Cortex of kidney (tissue), 1 donor: ENCODE measurements at places on chromosomes 13 and 19.

GRCh38 chr13:109271555-109272541 lies 514.5 kb downstream of the IRS2 start:
- no peak for DNase-seq

DNA sequence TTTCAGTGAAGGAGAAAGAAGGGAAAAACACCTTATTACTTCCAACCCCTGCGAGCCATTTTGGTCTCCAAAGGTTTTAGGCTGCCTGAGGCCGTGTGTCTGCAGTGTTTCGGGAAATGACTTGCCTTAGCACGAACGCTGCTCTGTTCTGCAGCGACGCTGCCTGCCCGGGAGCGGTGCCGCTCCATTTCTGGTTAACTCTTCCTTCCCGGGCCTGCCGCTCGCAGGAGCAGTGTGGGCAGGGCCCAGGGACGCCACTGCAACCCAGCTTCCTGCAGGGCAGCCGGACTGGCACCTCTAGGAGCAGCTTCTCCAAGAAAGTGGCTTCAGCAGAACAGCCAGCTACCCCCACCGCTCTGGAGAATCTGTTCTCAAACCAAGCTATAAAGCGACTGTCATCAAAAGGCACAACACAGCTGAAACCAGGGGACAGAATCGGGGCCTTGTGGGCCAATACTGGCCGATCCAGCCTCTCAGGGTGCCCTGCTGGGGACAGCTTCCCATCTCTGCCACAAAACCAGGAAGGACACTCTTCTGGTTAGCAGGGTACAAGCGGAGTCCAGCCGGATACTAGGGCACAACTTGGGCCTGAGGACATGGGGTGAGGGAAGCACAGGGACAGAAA lies 72.2 kb downstream of the KCTD15 start:
- DNase-seq, result no peak

- no peak for DNase-seq
Measured at GRCh38 chr19:12545267-12545666, 6.0 kb downstream of the ZNF564 start.

DNA sequence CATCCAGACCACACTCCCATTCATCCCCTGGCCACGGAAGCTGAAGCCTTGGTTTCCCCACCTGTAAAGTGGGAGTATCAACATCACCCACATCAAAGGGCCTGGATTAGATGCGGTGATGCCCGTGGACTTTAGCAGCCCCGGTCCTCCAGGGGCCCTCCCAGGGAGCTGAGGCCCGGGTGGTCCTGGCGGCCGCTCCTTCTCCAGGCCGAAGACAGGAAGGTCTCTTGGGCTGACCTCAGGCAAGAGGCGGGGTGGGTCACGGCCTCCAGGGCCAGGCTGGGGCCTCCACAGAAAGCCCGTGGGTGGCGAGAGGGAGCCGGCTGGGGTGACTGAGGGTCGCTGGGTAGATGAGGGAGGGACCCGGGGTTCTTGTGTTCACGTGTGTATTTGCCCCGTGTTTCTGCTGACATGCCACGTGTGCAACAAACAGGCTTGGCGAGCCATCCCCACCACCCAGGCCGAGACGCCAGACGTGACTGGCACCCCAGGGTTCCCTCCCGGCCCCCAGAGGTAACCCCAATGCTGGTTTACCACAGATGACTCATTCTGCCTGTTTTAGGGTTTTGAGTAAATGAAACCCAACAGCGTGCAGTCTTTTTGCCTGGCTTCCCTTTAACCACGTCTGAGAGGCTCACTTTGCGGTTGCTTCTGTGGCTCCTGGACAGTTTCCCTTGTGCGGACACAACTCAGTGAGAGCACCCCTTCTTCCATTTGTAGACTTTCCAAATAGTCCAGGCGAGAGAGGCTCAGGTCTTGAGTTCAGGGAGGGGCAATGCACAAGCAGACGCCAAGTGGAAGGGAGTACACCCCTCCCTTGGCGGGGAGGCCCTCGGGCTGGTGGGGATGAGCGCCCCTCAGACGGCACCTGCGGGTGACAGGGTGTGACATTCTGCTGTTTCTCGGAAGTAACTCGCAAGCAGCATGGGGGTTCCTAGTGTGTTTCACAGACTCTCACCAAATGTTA lies 42.9 kb downstream of the C13orf46 start:
- DNase-seq, result no peak

- no peak for DNase-seq
Measured at GRCh38 chr13:92197669-92198068, 799.2 kb downstream of the GPC5 start.

DNA sequence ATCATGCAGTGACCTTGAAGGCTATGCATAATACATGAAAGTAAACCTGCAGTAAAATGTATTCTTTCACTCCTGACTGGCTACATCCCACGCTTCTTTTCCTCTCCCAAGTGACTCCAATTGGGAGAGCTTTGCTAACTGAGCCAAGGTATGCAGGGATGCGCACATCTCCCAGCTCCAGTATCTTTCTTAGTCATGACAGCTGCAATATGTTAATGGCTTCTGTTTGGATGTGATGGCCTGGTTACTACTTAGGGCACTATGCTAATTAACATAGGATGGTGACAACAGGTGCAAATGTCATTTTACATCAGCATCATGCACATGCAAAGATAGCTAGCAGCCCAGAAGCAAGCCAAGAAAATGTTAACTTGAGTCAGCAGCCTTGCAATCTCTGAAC lies 134.7 kb downstream of the POU4F1 start:
- DNase-seq, result no peak

DNA sequence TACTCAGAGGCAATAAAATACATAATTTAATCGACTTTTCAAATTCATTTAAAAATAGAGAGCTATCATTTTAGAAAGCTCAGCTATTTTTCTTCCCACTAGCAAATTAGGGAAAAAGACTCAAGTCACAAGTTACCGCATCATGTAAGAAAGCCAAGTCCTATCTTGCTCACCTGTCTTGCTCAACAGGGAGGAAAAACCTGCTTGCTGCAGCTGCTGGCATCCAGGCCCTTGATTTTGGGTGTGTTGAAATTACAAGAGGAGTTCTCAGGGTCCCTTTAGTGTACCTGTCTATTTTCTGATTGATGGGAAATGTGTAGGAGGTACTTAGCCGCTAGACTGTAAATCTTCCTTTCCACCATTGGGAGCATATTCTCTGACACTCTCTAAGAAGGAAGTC lies 22.2 kb downstream of the SLC10A2 start:
- no peak for DNase-seq

DNA sequence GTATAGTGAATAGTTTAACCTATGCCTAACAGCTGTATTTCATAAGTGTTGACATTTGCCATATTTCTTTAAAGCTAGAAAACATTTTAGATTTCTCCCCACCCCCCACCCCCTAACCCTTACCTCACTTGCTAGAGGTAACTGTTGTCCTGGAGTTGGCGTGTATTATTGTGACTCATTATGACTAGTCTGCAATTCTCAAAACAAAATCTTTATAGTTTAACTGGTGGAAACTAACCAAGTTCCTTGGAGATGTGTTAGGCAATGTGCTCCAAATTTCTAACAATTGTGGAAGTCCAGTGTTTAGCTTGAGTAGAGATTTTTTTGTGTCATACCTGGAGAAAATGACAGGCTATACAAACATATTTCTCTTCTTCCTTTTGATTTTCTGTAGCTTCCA lies 38.0 kb downstream of the KCTD4 start:
- DNase-seq, result no peak

- DNase-seq, result no peak
Measured at GRCh38 chr19:6261883-6262282, 17.9 kb downstream of the MLLT1 start.

DNA sequence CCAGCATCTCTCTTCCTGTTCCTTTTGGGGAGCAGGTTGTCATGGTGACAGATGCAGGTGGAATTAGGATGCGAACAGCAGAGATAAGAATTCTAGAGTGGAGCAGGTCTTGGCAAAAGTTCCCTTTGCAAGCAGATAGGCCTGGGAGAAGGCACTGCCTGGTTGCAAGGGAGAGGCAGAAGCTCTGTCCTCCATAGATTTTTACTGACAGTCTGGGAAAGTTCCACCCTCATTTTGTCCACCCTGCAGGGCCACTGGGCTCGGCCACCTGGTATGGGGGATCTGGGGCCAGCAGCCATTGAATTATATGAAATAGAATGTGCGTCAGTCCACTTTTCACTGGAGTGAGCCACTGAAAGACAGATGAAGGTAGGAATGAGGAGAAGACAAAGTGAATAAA lies 141.7 kb downstream of the IER2 start:
- DNase-seq, result no peak

GRCh38 chr19:45177817-45178261 lies at the start of gene TRAPPC6A:
TRAPPC6A (minus strand) TSS chr19:45178237; CDS start chr19:45178218, 19 bp downstream.
- DNase-seq, result no peak

DNA sequence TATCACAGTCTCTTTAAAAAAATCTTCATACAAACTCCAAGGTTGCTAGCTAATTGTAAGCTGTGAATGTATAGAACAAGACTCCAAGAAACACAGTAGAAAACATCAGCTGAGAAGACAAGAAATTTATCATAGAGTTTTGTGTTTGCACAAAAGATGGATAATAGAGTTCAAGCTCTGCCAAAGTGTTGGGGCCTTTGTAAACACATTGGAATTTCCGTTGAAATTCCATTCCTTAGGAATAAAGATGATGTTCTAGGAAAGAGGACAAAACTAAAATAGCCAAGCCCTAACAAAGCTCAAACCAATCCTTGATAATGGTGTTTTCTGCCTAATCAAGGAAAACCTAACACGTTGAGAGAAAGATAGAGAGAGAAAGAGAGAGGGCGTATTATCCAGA lies 20.6 kb downstream of the LRRC63 start:
- no peak for DNase-seq

GRCh38 chr19:54428323-54429175 lies 13.3 kb downstream of the TTYH1 start:
- no peak for DNase-seq

DNA sequence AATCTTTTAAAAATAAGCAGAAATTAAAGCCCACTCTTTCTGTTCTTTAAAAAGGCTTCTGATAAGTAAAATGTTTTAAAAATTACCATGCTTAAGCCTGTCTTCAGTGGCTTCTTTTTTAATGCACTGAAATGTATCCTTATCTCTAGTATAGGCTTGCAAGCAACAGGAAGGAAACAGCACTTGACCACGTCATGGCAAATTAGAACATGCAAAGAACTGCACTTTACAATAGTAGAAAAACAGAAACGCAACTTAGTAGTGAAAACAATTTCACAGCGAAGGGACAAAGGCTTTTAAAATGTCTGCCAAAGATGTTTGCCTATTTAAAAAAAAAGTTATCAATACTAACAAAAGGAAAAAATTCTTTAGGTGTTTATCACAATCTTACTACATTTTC lies 36.3 kb downstream of the ELF1 start:
- DNase-seq, result no peak

- DNase-seq, result no peak
Measured at GRCh38 chr19:52541608-52542007, 14.1 kb downstream of the ZNF808 start.

GRCh38 chr19:41951686-41952172 lies 7.4 kb downstream of the RABAC1 start:
- no peak for DNase-seq

GRCh38 chr19:51546650-51547396 lies 15.4 kb upstream of the SIGLEC6 start:
- DNase-seq, result no peak

- no peak for DNase-seq
Measured at GRCh38 chr19:35501684-35502083, 11.4 kb upstream of the KRTDAP start.

DNA sequence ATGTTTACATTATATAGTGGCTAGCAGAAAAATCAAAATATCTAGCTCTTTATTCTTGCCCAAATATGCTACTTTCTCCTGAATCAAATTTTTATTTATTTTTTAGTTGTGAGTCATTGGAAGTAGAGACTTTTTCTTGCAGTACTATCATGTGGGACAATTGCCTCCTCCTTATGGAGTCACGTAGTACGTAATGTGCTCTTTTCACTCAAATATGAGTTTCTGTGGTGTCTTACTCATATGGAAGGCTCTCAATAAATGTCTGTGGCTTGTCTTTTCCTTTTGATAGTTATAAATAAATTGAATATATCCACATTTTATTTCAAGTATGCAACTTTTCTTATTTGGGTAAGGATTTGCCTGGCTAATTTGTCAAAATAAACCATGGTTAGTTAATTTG lies 1411.0 kb upstream of the SLC10A2 start:
- DNase-seq, result no peak

- no peak for DNase-seq
Measured at GRCh38 chr13:21079761-21080592, 18.6 kb upstream of the LATS2 start.

GRCh38 chr13:100980171-100980570 lies 305.6 kb upstream of the TMTC4 start:
- no peak for DNase-seq

DNA sequence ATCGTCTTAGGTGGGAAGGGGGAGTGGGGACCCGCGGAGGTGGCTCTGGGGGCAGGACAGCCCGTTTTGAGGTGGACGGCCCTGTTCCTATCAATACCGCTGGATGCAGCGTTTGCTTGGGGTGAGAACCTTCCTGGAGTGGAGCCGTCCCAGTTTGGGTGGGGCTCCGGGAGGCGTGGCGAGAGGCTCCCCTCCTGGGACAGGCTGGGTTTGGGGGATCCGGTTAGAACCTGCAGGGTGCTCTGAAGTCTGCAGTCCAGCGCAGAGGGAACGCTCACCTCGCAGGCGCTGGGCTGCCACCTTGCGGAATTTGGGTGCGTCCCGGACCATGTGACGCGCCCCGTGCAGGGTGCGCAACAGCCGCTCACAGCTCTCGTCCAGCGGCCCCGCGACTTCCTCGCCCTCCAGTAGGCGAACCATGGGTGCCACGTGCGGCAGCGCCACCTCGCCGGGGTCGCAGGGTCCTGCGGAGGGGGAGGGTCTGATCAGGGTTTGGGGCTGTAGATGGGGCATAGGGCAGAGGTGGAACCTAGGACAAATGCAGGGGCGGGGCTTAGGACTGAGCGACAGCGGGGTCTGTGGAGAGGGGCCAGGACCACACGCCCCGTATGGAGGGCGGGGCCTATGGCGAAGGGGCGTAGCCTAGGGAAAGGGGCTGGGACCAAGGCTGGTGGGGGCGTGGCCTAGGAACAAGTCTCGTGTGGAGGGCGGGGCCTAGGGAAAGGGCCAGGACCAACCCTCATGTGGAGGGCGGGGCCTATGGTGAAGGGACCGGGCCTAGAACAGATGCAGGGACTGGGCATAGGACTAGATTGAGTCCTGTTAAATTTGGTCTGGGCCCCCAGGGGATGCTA lies 13.8 kb downstream of the SH2D3A start:
- no peak for DNase-seq
